ENCODE measurements at places on chromosomes 13 and 19. TPM values are rescaled to one million over a fixed set of nuclear protein-coding genes. Genes with fewer than 3 reads are reported as not detected.

- H3K27ac ChIP-seq: peak overlapping the region; percentile 95
- H3K27me3 ChIP-seq: no peaks in the 10 kb centered on the region
- H3K4me1 ChIP-seq: peaks cover 11% of the 10 kb centered on the region
- DNase-seq: no peak
- H3K4me3 ChIP-seq: no peak overlapping the region
- H3K36me3 ChIP-seq: no peaks in the 10 kb centered on the region
Observed at GRCh38 chr19:46192992-46193650, 36.4 kb upstream of the IGFL1 start.

- H3K27me3 ChIP-seq: no peaks in the 10 kb centered on the region
- no peak overlapping the region for H3K27ac ChIP-seq
- H3K4me3 ChIP-seq: no peak overlapping the region
- H3K36me3 ChIP-seq: no peaks in the 10 kb centered on the region
- DNase-seq: no peak
Observed at GRCh38 chr19:13057147-13057572, 45.5 kb downstream of the LYL1 start.

Gene ELL
- 10.5 TPM for total RNA-seq

Gene SLC10A2
- not detected for total RNA-seq
